ENCODE measurements at places on chromosomes 5 and 9.

DNA sequence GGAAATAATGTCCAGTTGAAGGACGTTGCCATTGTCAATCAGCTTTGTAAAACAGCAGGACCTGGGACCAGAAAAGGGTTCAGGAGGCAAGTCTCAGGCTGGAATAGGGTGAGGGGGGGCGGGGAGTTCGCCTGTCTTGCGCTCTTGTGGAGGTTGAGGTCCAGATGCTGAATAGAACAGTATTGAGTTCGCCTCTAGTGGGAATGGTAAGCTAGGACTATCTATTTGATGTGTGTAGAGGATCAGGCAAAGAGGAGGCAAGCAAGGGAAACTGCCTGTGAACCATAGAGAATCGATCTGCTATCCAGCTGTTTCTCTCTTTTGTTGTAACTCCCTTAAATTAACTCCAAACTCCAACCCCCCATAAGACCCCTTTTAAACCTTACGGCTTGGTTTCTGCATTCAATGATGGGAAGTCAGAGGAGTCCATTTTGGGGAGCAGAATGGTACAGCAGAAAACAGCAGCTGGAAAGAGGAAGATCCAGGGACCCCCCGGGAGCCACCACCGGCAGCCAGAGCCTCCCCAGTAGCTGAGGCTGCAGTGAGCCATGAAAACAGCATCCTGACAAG is 133.7 kb downstream of the SLC28A3 start:
- DNase-seq = no peak

DNA sequence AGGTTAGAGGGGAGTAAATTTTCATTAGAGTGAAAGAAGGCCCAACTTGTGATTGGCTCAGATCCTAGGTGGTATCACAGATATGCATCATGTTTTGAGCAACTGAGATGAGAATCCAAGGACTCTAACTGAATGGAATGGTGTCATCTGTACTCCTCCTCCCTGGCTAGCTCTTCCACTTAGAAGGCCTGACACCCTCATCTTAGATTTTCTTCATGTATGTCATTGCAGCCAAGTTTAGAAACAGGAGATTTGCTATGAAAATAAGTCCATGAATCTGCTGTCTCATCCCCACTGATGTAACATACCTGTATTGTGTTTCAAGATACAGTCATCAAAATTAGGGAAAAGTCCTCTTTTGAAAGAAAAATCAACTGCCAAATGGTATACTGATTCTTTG is 54.4 kb downstream of the ITGA1 start:
- DNase-seq = no peak

DNA sequence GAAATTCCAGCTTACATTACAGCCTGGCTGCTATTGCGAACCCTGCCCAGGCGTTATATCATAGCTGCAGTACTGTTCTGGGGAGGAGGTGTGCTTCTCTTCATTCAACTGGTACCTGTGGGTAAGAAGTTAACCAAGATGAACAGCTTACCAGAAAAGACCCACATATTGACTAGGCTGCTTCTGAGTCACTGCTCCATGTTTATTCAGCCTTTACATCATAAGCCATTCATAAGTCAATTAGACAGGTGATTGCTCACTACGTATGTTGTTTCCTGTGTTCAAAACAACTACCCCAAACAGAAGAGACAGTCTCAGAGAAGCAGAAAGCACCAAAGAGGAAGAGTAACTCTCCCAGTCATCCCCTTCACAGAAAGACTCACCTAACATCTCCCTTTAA is 34.7 kb upstream of the SLC22A5 start:
- no peak for DNase-seq

DNA sequence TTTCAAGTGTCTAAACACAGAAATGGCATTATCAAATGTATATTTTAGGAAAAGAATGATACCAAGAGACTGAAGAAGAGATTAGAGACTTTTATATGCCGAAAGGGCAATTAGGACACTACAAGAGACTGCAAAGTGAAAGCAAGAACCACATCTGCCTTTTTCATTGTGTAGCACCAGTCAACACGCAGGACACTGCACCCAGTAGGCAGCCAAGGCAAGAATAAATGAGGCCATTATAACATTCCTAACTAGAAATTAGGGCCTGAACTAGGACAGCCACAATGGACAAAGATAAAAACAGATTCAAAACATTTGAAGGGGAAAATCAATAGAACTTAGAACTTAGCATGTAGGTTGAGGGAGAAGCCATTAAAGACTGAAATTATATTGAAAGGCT is 10.8 kb downstream of the CETN3 start:
- no peak for DNase-seq

GRCh38 chr9:19799784-19800183 is 10.9 kb upstream of the SLC24A2 start:
- DNase-seq = no peak

- DNase-seq = no peak
Measured at GRCh38 chr5:173691931-173692330, 75.5 kb upstream of the BOD1 start.

DNA sequence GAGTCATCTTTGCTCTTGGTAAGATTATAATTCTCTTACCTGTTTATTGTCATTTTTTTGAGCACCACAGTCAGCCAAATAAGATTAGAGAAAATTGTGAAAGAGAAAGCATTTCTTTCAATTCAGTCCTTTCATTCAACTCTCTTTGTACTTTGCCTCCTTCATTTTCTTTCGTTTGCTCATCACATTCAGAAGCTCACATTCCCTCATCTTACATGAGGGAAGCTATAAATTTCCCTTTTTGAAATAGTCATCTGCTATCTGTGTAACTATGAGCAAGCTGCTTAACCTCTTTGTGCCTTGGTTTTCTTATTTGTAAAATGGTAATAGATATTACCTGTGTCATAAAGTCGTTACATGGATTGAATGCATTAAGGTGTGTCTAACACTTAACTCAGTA is 41.4 kb downstream of the PAM start:
- DNase-seq = no peak

DNA sequence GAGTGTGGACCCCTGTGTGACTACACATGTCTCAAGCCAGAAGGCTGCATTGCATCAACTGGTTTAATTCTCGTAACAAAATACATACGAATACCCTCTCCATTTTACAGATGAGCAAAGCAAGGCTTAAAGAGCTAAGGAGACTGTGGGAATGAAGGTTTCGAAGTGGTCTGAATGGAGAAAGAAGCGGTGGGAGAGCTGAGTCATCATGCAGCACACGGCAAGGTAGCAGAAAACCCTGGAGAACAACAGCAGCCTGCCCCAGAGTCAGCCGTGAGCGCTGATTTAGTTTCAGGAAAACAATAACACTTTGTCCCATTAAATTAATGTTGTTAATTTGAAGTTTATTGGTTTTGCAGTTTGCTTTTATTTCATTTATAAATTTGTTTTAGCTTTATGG is 223.8 kb downstream of the HSPA4 start:
- DNase-seq = no peak

DNA sequence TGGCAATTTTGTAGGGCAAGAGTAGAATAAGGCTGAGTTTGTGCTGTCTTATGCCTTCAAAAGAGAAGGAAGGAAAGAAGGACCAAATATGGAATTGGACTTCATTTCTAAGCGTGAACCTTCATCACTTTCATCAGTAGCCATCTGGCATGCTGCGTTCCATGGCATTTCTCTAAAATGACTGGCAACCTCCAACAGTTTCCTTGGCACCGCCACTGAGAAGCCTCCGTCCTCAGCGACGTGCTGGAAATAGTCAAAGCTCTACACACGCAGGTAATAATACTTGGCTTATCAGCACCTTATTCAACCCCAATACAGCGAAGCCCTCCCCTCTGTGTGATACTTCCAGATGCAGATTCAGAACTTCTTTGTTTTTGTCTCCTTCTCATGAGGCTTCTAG is 169.7 kb upstream of the CD180 start:
- DNase-seq = no peak

DNA sequence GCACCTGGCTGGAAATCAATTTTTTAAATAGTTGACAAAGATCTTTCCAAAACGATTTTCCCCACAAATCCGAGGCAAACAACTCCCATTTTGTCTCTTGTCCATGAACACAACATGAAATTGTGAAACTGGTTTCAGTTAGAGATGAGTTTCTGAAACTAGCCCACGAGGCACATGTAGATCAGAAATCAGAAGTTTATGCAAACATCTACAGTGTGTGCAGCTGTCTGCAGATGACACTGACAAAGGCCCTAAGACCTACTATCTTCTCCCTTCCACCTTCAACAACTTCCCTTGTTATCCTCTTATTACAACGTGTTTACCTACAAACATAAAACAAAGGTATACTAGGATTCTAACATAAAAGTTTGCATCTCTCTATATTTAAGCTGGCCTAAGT is 183.3 kb downstream of the DIRAS2 start:
- DNase-seq = no peak

- no peak for DNase-seq
Measured at GRCh38 chr5:137250421-137250820, 248.7 kb downstream of the SPOCK1 start.

DNA sequence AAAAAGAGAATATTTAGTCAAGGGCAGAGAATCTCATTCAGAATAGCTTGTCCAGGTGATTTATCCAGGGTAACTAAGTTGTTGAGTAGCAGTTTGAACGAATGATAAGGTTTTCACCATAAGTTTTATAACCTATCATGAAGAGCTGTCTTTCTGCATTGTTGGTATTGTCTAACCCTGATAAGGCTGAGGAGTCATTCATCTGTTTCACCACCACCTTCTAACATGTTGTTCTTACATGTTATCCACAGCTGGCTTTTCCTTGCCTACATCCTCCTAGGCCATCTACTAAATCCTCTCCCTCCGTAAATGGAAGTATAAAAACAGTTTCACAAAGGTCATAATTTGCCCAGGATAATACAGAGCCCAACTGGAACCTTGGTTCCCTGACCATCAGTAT is 24.1 kb downstream of the ZNF462 start:
- DNase-seq = no peak

DNA sequence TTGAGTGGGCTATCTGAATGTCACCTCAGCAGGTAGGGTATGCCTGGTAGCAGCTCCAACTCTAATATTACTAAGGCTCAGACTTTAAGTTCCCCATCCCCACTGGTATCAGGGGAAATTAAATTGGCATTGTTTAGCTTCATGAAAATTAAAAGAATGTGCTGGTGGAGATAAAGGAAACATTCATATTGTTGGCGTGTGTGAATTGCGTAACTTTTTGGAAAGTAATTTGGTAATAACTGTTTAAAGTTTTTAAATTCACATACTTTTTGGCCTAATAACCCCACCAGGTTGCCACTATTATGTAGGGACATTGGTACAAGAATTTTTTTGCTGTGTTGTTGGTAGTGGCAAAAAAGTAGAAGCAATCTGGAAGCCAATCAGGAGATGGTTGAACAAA is 29.4 kb downstream of the TNPO1 start:
- DNase-seq = no peak

DNA sequence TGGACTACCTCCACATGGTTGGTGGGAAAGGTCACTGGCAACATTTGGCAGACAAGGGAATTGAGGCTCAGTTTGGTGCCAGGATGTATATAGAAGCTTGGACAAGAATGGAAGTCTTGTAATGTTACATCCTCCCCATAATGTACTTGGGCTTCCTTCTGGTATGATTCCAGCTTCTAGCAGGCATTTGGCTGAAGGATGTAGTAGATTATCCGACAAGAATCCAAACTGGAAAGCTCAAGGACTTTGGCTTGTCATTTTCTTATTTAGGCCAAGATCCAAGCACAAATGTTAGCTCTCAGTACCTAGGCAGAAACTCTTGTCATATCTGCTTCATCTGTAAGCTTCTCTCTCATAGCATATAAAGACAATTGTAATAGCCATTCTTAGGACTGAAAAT is 209.1 kb downstream of the MAPKAP1 start:
- no peak for DNase-seq

DNA sequence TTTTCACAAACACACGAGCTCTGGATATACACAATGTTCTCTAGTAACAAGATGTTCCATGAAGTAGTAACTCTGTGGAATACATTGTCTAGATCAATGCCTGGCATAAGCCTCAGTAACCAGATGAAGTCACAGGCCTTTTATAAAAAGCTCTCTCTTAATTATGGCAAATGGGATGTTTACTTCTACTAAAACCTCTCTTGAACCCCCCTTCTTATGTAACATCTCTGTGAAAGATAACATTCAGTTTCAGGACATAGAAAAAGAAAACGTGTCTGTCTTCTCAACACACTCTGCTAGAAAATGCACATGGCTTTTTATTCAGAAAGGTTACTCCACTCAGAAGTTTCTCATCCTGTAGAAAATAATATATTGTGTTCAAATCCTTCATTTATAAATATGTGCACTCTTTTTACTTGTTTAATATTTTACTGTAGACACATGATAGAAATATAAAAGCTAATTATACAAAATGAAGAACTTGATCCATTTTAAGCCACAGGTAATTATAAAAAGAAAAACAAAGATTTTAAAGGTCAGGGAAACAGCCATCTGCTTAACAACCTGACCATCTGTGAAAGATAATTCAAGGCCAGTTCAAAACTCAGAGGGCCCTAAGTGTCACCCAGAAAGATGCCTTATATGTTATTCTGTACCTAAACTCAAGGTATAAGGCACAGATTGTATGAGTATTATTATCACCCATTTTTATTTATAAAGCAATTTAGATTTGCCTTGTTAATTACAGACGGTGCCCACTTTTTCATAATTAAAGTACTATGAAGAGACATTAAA is 812.0 kb downstream of the CDH18 start:
- peak; percentile 70 for DNase-seq

DNA sequence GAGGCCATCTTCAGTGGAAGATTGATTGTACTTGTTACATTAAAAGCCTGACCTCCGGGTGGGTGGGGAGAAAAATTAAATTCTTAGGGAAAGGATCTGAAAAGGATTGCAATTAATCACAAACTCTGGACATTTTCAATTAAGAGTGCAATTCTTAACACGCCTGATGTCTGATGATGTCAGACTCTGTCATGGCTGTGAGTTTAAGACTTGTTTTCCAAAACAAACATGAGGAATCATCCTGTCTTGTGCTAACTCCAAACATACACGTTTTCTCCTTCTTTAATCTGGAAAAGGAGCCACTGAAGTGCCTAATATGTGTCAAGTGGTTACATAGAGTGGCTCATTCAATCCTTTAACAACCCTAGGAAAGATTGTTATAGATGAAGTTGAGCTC is 60.4 kb upstream of the SMIM23 start:
- no peak for DNase-seq

DNA sequence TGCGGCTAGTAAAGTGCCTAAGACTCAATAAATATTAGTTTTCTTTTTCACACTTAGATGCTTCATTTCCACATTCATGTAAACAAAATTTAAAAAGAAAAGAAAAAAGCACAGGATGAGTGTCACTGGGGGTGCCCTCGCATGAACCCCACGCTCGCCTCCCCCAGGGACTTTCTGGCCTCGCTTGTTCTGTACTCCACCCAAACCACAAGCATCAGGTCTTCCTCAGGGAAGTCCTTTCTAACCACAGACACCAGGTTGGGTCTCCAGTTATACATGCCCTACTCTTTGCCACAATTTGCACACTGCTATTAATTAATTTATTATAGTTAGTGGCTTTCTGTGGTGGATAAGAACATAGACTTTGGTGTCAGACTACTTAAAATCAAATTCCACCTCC is 92.4 kb downstream of the RORB start:
- DNase-seq = no peak

Measured in caudate nucleus (tissue), 63 donors.